ENCODE measurements at places on chromosomes 5 and 9. TPM values are rescaled to one million over a fixed set of nuclear protein-coding genes. Genes with fewer than 3 reads are reported as not detected.

- DNase-seq, result no peak
- no peaks in the 10 kb centered on the region for H3K4me1 ChIP-seq
- H3K36me3 ChIP-seq, result no peaks in the 10 kb centered on the region
Measured at GRCh38 chr9:91741522-91741921, 208.5 kb downstream of the ROR2 start.

GRCh38 chr9:134205672-134206310 is 41.4 kb upstream of the RNU6ATAC start:
- H3K4me1 ChIP-seq, result no peaks in the 10 kb centered on the region
- no peaks in the 10 kb centered on the region for H3K36me3 ChIP-seq
- H3K4me3 ChIP-seq, result no peak overlapping the region
- DNase-seq, result no peak
- H3K27ac ChIP-seq, result no peak overlapping the region

DNA sequence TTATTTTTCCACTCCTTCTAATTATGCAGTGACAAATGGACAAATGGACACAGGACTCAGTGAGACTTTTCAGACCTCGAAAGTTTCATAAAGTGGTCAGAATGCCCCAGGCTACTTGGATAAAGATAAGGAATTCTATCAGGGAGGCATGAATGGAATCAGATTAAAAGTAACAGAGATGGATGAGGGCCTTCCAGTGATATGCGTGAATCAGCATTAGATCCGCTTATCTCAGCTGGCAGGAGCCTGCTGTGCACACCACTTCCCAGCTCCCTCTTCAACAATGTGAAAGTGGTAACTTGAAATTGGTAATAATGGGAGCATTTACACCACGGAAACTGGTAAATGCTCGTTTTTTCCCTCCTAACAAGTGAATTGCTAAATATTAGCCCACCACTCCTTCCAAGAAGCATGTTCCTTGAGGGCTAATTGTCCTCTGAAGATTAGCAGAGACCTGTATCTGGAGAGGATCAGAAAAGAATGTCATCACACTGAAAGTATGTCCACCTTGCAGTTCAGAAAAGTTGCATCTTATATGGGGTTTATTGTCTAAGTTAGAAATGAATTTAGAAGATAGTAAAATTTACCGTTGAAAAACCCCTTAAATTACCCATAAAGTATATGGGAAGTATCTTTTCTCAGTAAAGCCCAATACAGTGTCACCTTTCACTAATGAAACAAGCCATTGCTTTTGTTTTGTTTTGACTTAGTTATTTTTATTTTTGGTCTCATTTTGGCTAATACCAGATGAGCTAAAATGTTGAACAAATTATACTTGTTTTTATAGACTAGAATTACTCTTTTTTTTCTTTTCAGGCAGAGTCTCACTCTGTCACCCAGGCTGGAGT is 125.3 kb downstream of the DPYSL3 start:
- no peak overlapping the region for H3K27ac ChIP-seq
- no peak for DNase-seq
- no peaks in the 10 kb centered on the region for H3K36me3 ChIP-seq
- no peaks in the 10 kb centered on the region for H3K27me3 ChIP-seq

GRCh38 chr9:111872886-111873285 is 23.7 kb upstream of the UGCG start:
- no peaks in the 10 kb centered on the region for H3K27me3 ChIP-seq
- DNase-seq, result no peak
- no peak overlapping the region for H3K27ac ChIP-seq
- H3K36me3 ChIP-seq, result no peaks in the 10 kb centered on the region

DNA sequence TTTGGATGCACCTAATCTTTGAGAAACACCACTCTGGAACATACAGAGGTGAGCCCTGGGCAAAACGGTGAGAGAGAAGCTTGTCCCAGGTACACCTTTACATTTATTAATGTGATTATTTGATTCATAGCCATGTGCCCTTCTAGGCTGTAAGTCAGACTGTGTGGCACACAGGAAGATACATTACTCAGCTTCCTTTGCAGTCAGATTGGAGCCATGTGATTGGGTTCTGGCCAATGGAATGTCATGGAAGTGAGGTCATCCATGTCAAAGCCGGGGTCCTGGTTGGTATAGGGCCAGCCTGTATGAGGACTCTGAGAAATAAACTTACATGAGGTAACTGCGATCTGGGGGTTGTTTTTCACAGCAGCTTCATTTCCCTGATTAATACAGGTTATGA is 106.8 kb upstream of the CD180 start:
- peaks cover 9% of the 10 kb centered on the region for H3K4me1 ChIP-seq
- H3K27me3 ChIP-seq, result no peaks in the 10 kb centered on the region
- no peak for DNase-seq
- no peak overlapping the region for H3K4me3 ChIP-seq

- no peaks in the 10 kb centered on the region for H3K36me3 ChIP-seq
- H3K4me3 ChIP-seq, result no peak overlapping the region
- H3K4me1 ChIP-seq, result no peaks in the 10 kb centered on the region
- no peaks in the 10 kb centered on the region for H3K27me3 ChIP-seq
Measured at GRCh38 chr5:89330140-89330539, 447.2 kb upstream of the MEF2C start.

- no peak overlapping the region for H3K4me3 ChIP-seq
- no peaks in the 10 kb centered on the region for H3K27me3 ChIP-seq
- H3K36me3 ChIP-seq, result peaks cover 4% of the 10 kb centered on the region
- DNase-seq, result no peak
- no peak overlapping the region for H3K27ac ChIP-seq
Measured at GRCh38 chr5:62473209-62473608, 60.6 kb downstream of the IPO11 start.

GRCh38 chr5:161286066-161286655 is 260.4 kb downstream of the GABRB2 start:
- no peak for DNase-seq
- H3K27ac ChIP-seq, result no peak overlapping the region
- no peaks in the 10 kb centered on the region for H3K4me1 ChIP-seq
- no peaks in the 10 kb centered on the region for H3K27me3 ChIP-seq
- no peak overlapping the region for H3K4me3 ChIP-seq

DNA sequence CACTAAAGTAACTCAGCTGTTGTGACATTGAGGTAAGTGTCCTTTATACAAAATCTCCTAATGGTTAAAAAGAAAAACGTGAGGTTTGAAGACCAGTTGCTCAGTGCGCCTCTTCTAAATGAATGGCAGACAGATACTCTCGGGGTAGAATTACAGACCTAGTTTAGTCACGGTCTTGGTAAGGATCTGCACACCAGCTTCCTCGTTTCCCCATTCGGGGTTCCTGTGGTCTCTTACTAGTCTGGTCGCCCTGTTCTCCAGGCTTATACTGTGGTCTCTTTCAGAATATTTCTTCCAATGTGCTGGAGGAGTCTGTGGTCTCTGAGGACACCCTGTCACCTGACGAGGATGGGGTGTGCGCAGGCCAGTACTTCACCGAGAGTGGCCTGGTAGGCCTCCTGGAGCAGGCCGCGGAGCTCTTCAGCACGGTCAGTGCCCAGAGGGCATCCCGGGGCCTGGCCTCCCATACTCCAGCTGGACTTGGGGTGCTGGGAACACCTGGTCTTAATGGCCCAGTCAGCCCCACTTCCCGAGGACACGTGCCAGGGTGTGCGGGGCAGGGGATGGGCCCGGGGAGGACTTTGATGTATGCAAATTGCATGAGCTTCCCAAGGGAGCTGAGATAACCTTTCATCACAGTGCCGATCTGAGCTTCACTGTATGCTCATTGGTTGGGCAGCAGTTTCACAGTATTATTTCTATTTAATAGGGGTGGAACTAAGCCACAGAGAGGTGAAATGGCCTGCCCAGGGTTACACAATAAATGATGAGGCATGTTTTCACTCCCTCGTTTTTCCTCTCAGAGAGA is 224.5 kb downstream of the DOCK8 start:
- no peaks in the 10 kb centered on the region for H3K4me1 ChIP-seq
- no peak overlapping the region for H3K4me3 ChIP-seq
- no peak for DNase-seq
- no peaks in the 10 kb centered on the region for H3K27me3 ChIP-seq
- H3K36me3 ChIP-seq, result peaks cover 87% of the 10 kb centered on the region

SURF6 gene
- 30.9 TPM for total RNA-seq

ZDHHC11 gene
- 7.2 TPM for total RNA-seq

RFX3 gene
- total RNA-seq, result 14.6 TPM

Measured in CD8-positive, alpha-beta memory T cell (primary cell).